NCI-H345 (cell line): ENCODE measurements at places on chromosomes 11 and 22.

GRCh38 chr22:38412435-38413084 is 42.4 kb downstream of the KCNJ4 start:
- peak; percentile 41 for DNase-seq

DNA sequence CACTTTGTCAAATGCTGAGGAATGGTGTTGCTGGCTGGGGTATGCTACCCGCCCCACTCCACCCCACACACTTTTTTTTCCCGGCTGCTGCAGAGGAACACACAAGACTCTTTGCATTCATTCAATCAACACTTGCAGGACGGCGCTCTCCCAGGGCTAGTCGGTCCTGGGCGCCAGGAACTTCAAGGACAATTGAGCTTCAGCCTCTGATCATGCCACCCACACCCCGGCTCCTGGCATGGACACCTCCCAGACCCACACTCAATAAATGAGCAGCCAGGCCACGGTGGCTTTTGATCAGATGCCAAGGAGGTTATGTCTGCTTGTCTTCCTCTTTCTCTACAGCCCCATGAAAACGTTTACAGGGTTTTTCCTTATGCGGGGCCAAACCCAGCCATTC is 19.8 kb downstream of the TPST2 start:
- DNase-seq: no peak

GRCh38 chr11:44963136-44963535 is 12.5 kb upstream of the TP53I11 start:
- no peak for DNase-seq

DNA sequence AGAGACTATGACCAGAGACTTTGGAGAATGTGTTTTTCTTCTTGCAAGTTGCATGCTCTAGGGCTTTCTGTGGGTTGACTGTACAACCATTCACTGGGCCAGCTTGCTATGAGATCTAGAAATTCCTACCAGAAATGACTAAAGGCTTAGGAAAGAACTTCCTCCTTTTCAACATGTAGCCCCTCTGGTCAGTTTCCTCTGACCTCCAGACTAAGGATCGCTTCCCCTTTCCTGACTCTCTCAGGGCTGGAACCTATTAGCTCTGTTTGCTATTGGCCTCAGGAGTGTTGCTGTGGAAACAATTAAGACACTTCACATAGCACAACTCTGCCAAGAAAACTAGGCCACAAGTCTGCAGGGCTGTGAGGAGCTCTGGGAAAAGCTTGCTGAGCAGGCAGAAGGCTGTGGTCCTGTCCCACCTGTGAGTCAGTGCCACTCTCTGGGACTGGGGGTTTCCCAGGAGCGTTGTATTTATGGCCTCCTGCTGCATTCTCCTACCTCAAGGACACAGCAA is 10.7 kb downstream of the CRY2 start:
- DNase-seq: no peak

DNA sequence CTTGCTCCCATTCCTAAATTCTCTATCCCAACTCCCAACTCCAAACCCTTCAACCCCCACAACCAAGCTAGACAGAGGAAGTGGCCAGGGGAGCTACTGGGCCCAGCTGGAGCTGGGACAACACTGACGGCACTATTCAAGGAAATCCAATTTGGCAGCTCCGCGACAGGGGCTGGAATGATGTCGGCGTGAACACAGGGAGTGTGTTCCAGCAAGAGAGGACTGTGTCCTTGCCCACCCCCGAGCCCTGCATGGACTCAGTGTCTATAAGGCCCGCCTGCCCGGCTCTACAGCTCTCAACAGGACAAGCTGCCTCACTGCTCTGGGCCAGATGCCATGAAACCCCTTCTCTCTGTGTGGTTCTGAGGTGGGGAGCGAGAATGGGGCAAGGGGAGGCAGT is 11.3 kb downstream of the PCSK7 start:
- no peak for DNase-seq

DNA sequence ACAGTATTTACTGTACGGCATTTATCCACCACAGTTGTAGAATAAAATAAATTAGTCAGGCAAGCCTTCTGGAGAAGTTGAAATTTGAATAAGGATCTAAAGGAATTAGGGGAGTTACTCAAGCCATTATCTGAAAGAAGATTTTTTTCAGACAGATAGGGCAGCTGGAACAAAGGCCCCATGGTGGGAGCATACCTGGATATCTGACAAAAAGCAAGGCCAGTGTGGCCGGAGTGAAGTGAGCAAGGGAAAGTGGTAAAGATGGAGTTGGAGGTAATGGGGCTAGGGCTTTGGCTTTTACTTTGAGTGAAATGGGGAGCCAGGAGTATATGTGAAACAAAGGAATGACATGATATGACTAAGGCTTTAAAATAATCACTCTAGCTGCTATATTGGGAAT is 45.7 kb upstream of the PSMA1 start:
- no peak for DNase-seq

DNA sequence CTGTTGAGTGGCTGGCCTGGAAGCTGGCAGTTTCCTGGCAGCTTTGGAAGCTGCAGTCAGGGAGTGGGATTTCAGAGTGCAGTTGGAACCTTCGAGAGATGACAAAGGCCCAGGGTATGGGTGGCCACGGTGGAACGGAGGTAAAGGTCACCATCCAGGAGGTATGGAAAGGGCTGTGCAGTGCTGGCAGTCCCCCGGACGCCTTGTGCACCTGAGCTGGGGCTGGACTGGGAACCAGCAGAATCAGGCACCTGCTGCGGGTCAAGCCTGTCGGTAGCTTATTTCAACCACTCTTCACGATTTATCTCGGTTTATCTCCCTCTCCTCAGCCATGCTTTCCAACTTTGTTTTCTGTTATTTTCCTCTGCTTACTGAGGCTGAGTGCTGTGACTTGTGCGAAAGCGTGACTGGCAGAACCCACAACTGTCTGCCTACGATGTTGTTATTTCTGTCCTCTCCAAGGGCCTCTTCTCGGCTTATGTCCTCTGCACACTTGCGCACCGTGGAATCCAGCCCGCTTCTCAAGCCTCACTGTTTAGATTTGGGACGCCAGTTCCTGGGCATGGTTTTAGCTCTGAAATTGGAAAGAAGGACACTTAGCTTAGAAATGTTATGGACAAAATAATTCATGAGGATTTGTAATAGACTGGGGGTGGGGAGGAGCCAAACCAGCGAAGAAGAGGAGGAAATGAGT is 24.0 kb upstream of the ATXN10 start:
- no peak for DNase-seq

- DNase-seq: no peak
These were observed 52.4 kb downstream of the KCNC1 start for GRCh38 chr11:17786824-17787525.

GRCh38 chr11:12757416-12757815 is 83.2 kb downstream of the TEAD1 start:
- no peak for DNase-seq

- DNase-seq: no peak
These were observed 57.2 kb upstream of the PRDM11 start for GRCh38 chr11:45089251-45089650.

DNA sequence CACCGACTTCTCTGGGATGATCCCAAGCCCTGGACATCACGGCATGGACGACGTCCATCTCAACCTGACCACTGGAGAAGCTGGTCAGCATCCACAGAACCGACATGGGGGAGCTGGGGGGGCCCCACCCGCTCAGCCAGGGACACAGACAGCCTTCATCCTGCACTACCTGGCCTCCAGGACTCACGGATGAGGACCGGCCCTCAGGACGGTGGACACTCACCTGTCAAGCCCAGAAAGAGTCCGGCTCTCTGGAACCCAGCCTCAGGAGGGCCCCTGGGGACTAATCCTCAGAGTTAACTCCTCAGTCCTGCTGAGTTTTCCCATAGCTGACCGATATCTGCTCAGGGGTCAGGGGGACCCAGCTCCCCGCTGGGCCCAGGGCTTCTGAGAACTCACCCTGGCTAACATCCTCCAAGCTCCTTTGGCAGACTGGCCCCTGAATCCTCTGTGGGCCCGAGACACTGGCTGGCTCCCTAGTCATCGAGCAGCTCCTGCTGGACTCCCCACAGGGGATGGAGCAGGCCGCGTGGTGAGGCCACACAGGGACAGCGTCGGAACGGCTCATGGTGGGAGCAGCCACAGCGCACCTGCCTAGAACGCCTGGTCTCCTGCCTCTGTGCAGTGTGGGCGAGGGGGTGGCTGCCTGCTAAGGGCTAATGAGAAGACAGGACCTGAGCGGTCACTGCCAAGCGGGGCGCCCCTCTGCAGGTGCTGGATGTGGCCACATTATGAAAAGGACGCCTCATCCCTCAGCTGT is 649.2 kb downstream of the BRD1 start:
- no peak for DNase-seq

- no peak for DNase-seq
These were observed 33.9 kb upstream of the FJX1 start for GRCh38 chr11:35584321-35584720.

DNA sequence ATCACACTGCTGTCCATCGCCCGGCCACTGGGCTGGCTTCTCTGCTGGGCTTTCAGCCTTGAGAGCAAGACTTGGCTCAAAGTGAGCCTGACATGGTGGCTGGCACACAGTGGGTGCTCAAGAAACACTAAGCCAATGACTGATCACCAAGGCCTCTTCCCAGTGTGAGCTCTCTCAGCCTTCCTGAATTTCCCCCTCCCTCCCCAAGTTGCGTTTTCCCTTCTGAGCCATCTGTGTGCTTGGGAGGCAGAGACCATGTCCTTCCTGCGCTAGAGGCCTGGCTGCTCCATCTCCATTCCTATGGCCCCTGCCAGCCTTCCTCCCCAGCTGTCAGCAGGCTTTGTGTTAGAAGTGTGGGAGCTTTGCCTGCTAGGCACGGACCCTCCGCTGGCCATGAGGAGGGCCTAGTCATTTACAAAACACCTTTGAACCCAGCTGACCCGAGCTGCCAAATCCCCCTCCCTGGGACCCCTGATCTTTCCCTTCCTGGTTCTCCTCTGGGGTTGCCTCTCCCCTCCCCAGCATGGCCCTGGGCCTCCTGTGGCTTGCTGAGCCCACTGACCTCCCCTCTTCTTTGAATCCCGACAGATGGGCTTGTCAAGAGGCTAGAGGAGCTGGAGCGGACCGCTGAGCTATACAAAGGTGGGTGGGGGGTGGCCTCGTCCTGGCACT is 13.2 kb downstream of the PICK1 start:
- DNase-seq: no peak

DNA sequence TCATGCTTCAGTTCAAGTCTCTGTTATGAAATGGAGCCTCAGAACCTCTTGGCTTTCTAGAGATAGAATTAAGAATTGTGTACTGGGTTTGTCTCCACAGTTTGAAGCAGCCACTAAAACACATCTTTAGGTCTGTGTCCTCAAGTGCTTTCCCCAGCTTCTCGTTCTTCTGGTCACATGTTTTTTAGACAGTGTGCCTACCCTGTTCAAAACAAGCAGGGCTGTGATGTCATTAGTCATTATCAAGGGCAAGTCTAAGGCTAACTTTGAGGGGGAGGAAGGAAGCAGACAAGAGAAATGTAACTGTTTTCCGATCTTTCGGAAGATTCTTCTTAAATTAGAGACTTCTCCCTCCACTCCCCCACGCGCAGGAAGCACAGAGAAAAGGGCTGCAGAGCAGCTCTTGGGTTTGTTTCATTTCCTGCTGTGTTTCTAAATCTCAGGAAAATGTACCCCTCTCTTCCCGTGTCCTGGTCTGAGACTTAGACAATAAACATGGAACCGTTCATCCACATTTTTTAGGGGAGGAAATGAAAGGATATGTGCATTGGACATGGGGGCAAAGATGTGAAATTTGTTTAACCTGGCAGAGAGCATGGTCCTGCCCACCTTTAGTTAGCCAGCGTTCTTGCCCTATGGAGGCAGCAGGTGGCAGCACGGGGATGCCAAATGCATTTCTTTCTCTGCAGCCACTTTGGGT is 3.1 kb downstream of the AKIP1 start:
- peak; percentile 46 for DNase-seq

DNA sequence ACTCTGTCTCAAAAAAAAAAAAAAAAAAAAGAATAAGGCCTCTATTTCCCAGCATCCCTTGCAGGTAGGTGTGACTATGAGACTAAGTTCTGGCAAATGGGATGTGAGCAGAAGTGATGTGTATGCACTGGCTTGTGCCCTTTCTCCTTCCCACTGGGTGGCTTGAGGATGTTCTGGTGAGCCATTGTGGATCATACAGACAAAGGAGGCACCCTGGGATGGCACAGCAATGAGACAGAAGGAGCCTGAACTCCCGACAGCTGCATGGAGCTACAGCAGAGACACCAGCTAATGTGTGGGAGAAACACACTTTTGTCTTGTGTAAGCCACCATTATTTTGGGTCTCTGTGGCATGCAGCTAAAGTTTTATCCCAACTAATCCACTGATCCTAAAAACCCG is 10.6 kb upstream of the SORL1 start:
- DNase-seq: peak; percentile 50
